Stimulated activated CD4-positive, alpha-beta T cell treated with anti-CD3 and anti-CD28 coated beads, Interleukin-1b, Interleukin-23, amount 100 ng/mL, for 48 hours (primary cell): ENCODE measurements at places on chromosomes 11 and 22.
A peak's percentile ranks its signal among the peaks of the same experiment; 100 is the strongest.

GRCh38 chr11:67662142-67662834 lies 11.8 kb upstream of the ACY3 start:
- no peak for DNase-seq

GRCh38 chr22:49151256-49152126 lies 676.2 kb downstream of the BRD1 start:
- no peak for DNase-seq

GRCh38 chr11:122578171-122578825 lies 77.2 kb upstream of the UBASH3B start:
- no peak for DNase-seq

- no peak for DNase-seq
Measured at GRCh38 chr11:61734767-61735166, 17.7 kb upstream of the MYRF start.

DNA sequence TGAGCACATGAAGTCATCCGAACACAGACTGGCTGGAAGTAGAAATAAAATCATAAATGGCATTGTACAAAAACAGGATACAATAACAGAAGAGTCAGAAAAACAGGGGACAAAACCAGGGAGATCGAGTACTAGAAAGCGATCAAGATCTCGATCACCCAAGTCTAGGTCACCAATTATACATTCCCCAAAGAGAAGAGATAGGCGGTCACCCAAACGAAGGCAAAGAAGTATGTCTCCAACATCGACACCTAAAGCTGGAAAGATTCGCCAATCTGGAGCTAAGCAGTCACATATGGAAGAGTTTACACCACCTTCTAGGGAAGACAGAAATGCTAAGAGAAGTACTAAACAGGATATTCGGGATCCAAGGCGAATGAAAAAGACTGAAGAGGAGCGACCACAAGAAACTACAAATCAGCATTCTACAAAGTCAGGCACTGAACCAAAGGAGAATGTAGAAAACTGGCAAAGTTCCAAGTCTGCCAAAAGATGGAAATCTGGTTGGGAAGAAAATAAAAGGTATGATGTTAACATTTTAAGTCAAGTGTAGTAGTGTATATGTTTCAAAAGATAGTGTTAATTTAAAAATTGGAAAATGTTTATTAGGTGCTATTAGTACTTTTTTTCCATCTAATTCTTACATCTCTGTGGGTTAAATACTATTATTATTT lies 9.4 kb downstream of the PCF11 start:
- no peak for DNase-seq

DNA sequence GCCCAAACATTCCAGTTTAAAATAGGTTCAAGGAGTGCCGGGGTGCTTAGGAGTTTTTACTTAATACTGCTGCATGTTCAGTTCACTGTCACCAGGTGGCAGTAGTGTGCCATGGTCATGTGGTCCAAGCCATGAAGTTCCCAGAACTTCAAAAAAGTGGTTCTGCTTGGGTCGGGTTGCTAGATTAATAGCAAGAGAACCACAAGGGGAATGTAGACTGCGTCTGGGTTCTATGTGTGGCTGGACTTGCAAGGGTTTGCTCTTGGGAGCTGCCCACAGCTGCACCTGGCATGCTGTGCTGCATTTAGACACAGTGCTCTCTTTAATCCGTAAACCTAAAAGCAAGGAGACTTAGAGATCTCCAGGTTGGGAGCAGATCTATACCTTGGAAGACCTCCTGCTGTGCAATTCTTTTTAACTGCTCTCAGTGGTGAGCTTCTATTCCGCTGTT lies 6.5 kb upstream of the SPON1 start:
- DNase-seq = peak; percentile 32

DNA sequence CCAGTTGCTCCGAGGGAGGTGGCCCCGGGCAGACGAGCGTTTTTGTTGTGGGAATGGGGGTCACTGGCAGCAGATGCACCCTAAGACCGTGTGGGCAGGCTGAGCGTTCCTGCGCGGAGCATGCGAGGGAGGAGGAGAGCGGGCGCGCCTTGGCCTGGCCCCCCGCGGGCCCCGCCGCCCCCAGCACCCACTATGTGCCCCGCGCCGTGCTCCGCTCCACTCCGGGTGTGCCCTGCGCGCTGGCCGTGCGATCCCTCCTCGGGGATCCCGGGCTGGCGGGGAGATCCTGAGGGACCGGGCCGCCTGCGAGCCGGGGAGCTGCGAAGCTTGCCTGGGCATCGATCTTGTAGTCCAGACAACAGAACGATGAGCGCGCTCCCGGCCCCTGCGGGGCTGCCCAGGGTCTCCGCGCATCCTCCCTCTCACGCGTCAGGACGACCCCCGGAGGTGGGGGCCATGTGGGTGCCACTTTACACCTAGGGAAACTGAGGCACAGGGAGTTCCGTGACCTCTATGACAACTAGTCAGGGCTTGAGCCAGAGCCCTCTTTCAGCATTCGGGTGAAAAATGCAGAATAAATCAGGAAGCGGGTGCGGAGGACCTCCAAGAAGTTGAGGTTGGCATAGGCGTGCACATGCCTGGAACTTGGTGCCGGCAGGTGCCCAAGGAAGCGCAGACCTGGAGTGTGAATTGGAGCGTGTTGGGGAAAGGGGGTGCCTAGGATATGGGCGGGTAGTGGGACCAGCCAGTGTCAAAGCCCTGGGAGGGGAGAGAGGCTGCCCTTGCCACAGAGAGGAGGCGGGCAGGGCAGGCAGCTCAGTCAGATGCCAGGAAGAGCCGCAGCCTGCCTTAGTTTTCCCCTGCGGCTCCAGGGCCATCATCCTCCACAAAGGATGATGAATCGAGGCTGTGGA lies 1.3 kb upstream of the KMT5B start:
- no peak for DNase-seq

DNA sequence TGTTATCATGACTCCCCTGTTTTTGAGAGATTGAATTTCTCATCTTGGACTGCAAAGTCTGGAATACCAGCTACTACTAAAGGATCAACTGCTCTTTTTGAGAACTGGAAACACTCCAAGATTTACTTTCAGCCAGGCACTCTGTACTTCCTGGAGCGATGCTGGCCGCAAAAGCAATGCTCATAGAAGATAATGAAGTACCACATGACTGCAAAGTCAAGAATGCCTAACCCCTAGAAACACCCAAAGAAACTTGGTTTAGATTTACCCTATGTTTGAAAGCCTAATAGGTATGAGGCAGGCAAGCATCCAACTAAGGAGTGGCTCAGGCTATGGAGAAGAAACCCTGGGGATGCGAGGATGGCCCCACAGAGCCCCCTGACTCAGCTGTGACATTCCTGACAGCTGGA lies 47.7 kb upstream of the ARHGAP20 start:
- DNase-seq = no peak

GRCh38 chr11:910589-911030 lies at the start of gene CHID1:
Gene CHID1, minus strand, starts transcription at chr11:910810. Its CDS starts 5,994 bp downstream, at chr11:904816.
- DNase-seq = peak; percentile 85

GRCh38 chr11:80146232-80146631 lies 705.4 kb upstream of the TENM4 start:
- no peak for DNase-seq

GRCh38 chr11:43904742-43905535 lies 24.3 kb downstream of the ALKBH3 start:
- DNase-seq = no peak

DNA sequence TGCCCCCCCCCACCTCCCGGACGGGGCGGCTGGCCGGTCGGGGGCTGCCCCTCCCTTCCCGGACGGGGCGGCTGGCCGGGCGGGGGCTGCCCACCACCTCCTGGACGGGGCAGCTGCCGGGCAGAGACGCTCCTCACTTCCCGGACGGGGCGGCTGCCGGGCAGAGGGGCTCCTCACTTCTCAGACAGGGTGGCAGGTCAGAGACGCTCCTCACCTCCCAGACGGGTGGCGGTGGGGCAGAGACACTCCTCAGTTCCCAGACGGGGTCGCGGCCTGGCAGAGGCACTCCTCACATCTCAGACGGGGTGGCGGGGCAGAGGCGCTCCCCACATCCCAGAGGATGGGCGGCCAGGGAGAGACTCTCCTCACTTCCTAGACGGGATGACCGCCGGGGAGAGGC lies 24.0 kb downstream of the RNF185 start:
- DNase-seq = no peak

DNA sequence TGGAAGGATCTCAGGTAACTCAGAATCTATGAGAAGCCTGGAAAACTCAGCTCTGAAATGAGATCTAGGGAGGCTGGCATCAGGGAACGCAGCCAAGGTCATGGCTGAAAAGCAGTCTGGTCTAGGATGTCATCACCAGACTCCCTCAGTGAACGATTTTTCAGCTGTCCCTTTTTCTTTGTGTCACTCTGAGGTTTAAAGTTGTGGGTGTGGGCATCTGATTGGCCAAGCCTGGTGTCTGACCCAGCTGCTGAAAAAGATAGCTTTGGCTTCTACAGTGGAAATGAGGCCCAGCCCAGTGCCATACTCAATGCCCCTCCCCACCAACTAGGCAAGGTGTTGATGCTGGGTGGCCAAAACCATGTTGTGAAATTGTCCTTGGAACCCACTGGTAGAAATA lies 14.5 kb downstream of the RPS3 start:
- DNase-seq = no peak

- DNase-seq = no peak
Measured at GRCh38 chr22:24186352-24186740, 5.1 kb downstream of the SUSD2 start.

- no peak for DNase-seq
Measured at GRCh38 chr11:128231845-128232410, 355.4 kb downstream of the ETS1 start.

GRCh38 chr11:19453651-19454257 lies 213.0 kb upstream of the E2F8 start:
- no peak for DNase-seq

DNA sequence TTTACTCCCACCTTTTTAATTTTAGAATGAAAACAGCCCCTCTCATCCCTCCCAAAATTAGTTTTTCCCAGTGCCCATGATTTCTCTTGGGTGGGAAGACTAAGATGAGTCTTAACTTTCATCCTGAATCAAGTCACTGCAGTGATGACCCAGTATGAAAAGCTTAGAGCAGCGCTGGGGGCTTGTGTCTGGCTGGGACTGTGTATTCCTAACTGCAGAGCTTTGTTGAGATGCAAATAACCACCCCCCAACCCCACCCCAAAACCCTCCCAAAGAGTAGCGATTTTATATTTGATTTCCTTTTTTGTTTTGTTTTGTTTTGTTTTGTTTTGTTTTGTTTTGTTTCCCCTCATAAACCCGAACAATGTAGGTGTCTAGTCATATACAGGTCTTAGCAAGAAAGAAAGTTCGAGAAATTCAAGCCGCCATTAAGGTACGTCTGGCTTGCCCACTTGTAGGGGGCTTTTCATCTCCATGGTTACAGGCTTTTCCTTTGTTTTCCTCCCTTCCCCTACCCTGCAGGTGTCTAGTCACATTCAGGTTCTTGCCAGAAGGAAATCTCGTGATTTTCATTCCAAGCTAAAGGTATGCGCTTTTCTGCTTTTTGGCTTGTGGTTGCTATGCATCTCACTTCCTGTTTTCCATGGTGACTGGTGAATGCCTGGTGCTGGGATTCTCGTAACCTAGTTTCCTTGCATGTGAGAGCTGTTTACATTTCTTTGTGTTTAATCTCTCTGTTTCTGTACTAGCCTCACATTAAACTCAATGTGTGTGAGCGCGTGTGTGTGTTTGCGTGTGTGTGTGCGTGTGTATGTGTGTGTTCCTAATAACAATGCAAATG lies 144.6 kb upstream of the RASSF10 start:
- DNase-seq = no peak

DNA sequence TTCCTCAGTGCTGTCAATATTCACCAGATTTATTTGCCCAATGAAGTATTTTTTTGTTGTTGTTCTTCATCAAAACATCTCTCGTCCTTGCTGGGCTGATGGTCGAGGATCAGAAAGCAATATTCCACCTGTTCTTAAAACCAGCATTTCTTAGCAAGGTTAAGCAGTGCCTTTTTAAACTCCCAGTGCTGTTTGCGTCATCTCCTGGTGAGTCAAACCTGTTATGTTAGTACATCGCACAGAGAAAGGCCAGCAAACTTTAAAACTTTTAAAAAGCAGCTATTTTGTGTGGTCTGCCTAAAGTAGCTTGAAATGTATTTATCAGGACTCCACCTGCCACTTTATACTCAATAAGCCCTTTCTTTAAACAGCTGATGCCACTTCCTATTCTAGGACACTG lies 802.0 kb downstream of the KCNA4 start:
- DNase-seq = no peak

DNA sequence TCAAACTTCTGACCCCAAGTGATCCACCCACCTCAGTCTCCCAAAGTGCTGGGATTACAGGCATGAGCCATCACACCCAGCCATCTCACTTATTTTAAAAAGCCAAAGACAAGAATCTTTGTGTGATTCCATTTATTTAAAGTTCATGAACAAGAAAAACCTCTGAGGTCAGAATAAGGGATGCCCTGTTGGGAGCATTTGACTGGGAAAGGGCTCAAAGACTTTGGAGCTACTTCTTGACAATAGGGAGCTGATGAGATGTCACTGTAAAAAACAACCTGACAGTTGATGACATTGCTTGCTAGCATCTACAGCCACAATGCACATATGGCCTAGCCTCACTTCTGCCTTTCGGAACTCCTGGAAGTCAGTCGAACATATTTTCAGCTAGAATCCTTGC lies 5.1 kb upstream of the ZNF280B start:
- DNase-seq = no peak

DNA sequence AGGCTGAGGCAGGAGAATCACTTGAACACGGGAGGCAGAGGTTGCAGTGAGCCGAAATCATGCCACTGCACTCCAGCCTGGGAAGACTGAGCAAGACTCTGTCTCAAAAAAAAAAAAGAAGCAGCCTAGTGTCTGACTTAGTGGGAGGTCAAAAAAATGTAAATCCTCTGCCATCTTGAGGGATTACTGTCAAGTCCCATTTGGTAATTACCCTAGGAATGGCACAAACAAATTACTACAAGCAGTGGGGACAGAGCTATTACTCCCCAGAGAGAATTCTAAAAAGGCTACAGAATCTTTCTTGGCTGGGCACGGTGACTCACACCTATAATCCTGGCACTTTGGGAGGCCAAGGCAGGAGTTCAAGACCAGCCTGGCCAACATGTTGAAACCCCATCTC lies 3.8 kb downstream of the SERPING1 start:
- no peak for DNase-seq

DNA sequence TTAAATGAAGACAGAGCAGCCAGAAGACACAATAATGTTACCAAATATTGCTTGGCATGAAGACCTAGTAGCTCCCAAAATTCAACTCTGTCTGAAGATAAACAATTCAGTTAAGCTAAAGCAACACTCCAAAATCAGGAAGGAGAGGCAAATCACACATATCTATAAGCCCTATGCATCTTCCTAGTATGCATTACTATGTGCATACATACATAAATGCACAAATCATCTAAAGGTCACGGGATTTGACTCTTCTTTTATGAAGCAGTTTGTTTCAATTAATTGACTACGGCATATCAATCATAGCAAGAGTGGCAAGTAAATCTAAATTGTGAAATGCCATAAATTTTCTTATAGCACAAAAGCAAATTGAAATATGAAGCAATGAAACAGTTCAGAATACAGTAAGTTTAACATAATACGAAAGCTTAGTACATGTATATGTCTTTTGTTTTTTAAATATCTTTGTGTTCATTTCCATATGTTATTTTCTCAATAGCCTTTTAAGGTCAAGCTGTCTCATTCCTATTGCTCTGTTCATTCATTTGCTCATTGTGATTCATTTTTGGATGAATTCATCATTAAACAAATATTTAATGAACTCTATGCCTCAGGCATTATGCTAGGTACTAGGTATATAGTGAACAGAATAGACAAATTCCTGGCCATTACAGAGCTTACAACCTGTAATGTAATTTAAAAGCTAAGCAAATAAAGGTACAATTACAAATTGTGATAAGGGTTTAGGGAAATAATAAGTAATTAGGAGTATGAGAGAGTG lies 540.5 kb downstream of the DLG2 start:
- DNase-seq = no peak

- DNase-seq = no peak
Measured at GRCh38 chr11:763073-763463, 14.2 kb downstream of the GATD1 start.

GRCh38 chr11:98100689-98101088 lies 920.1 kb upstream of the CNTN5 start:
- no peak for DNase-seq
